Activated naive CD4-positive, alpha-beta T cell (primary cell): ENCODE measurements at places on chromosomes 7 and 10.

- DNase-seq = no peak
Measured at GRCh38 chr10:5890452-5890915, 441 bp downstream of the FBH1 start.

GRCh38 chr7:29375641-29376562, 181.3 kb downstream of the CHN2 start:
- DNase-seq = no peak

GRCh38 chr7:94127026-94127425, 122.9 kb upstream of the BET1 start:
- no peak for DNase-seq

GRCh38 chr10:58511765-58512490, 744 bp upstream of the BICC1 start:
- DNase-seq = no peak

GRCh38 chr7:116799916-116800315, 62.5 kb upstream of the CAPZA2 start:
- DNase-seq = no peak

GRCh38 chr10:70578371-70578947, 24.1 kb downstream of the PRF1 start:
- peak; percentile 44 for DNase-seq

DNA sequence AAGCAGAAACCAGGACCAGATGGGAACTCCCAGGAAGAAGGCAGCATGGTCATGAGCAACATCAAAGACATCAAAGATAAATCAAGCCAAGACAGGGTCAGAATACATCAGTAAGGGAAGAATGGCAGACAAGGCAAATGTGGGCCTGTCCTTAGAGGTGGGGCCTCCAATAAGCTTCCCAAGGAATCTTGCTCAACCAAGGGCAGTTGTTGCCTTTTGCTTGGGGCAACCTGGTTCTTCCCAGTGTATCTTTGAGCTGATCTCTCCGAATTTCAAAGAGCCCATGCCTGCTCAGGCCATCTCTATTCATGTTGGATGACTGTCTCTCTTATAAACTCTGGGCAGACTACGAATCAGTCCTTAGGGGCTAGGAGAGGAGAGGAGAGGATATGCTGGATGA, 68.4 kb upstream of the HABP2 start:
- DNase-seq = no peak

DNA sequence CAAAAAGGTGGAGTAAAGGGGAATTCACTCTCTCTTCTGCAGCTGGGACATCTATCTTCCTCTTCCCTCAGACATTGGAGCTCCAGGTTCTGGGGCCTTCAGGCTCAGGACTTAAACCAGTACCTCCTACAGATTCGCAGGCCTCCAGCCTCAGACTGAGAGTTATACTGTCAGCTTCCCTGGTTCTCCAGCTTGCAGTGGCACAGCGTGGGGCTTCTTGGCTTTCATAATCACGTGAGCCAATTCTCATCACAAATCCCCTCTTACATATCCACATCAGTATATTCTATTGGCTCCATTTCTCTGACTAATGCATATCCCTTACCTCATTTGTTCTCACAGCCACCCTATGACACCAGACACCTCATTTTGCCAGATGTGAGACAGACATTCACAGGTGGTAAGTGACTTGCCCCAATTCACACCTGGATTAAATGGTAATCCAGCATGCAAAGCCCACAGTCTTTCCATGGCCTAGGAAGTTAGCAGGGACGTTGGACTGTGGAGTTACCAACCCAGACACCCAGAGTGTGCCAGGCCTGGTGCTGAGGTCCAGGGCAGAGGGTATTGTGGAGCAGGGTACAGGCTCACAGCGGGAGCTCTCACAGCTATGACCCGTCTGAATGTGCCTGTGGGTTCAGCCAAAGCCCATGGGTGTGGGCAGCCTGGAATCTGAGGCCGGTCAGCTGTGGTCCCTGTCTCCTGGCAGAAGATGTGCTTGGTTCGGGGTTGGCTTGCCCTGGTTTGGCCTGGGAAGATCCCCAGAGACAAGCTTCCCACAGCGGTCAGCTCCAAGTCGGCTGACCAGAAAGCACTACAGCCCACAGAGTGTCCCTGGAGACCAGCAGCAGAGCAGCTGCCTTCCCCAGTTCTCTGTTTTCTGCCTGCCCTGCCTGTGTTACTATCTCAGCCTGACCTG, 18.4 kb upstream of the ZCCHC24 start:
- no peak for DNase-seq

DNA sequence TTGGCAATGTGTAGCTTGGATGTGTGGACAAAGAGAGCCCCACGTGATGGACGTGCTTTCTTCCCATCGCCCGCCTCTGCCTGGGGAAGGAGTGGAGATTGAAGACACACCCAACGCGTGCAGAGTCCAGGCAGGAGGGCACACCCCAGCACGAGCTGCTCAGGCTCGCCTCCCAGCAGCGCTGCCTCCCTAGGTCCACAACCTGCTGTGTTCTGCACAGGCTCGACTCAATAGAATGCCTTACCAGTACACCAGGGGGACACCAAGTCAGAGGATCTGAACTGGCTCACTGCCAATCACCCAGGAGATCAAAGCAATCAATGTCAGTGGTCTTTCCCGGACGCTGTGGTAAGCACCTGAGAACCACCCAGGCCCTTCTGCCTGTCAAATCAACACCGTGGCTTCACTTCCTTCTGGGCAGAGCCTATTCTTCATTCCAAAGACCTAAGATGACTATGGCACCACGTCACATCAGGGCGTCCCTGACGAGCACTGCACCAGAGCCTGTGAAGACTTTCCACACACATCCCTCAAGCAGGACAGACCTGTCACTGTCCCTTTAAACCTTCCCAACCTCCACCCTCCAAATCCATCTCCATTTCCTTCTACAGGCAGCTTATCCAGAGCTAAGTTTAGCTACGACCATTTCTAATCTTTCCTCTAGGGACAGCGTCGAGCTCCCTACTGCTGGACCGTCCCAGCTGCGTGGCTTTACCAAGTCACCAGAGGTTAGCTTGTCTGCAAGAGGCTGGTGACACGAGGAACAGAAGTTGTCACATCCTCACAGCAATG, 72.3 kb downstream of the AMZ1 start:
- DNase-seq = no peak
